Liver (tissue), 10 donors: ENCODE measurements at places on chromosomes 6 and 20. TPM values are rescaled to one million over a fixed set of nuclear protein-coding genes. Genes with fewer than 3 reads are reported as not detected.

The CLVS2 gene
- not detected for total RNA-seq

The TTLL9 gene
- 0.08 TPM for total RNA-seq

DNA sequence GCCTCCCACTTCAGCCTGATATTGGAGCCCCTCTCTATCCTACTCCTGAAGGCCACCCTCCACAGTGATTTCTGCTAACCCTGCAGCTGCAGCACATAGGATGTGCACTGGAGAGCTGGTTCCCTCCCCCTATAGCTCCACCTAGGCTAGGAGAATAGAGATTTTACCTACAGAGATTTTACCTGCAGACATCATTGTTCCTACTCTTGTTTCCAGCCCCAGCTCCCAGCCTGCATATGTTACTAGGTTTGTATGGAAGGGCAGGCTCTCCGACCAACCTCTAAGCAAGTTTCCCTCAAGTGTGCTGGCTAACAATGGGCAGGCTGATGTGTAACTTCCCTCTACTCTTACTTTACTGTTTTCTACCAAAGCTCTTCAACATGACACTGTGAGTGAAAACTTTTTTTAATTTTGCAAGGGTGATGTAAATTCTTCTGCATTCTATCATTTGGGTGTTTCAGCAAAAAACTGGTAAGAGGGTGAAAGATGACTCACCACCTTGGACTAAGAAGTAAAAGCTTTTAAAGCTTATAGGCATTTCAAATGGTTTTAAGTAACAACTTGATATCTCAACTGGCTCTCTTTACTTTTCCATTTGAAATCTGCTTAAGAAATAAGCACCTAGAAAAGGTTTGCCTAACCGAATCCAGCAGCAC is 106.8 kb downstream of the CDK19 start:
- no peak for DNase-seq

DNA sequence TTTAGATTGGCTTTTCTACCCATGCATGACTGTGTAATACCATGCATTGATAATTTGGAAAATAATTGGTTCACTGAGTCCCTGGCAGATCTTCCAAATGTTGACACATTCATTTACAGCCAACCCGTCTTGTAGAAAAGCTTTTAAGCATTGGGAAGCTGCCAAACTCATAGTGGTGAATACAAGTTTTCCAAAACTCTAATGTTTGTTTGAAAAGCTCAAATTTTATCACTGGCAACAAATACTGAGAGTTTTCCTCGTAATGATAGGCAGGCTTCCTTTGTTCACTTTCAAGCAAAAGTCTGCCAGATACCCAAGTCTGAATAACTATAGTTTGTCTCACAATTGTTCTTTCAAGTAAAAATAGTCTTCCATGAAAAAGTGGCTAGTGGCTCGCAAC is 143.0 kb downstream of the FIG4 start:
- DNase-seq = no peak

DNA sequence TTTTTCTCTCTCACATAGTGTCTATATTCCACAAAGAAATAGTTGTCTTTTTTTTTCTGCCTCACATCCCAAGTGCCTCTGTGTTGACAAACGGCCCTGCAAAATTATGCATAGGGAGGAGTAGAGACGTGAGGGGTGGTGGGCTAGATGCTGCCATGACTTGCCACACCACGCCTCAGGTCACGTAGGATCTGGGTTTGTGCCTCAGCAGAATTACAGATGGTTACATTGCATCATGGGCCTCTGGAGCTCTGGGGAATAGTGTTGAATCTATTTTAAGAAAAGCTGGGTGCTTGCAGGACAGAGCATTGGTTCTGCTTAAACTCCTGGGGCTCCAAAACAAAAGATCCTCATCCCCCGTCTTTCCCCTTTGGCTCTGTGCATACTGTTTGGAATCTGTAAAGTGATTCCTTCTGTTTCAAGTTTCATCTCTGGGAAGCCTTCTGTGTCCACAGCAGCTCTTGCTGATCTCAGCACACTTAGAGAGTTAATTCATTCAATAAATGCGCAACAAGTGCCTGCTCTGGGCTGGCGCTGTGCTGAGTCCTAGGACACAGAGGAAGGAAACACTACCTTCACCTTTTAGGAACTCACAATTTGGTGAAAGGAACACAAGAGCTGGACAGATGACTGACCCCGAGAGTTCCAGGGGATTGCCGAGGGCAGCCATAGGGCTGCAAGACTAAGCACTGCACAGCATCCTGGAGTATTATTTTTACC is 2.4 kb downstream of the FANCE start:
- no peak for DNase-seq

- peak; percentile 50 for DNase-seq
Observed at GRCh38 chr20:57392512-57393271, 1.5 kb downstream of the RBM38 start.

DNA sequence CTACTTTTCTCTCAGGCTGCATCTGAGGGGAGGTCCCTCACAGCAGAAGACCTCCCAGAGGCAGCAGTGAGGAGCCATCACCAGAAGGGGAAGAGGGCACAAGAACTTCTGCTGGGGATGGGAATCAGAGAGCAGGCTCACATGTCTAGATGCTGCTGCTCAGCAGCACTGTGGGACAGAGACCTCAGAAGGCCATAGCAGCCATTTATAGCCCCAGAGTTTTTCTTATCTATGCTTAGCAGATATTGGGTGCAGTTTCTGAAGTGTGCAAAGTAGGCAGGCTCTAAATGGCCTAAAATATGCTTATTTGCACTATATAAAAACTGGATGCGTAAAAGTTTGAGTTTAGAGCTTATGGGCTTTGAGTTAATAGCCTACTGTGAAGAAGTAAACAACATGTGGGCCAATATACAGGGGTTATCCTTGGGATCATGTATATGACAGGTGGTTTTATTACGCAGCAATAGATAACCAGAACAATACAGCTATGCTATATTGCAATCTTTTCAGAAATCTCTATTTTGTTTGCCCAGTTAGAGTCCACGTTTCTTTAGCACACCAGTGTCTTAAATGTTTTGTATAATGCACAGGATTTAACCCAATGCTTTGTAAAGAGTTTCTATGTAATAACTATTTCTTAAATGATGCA is 60.2 kb upstream of the TMEM244 start:
- DNase-seq = no peak

DNA sequence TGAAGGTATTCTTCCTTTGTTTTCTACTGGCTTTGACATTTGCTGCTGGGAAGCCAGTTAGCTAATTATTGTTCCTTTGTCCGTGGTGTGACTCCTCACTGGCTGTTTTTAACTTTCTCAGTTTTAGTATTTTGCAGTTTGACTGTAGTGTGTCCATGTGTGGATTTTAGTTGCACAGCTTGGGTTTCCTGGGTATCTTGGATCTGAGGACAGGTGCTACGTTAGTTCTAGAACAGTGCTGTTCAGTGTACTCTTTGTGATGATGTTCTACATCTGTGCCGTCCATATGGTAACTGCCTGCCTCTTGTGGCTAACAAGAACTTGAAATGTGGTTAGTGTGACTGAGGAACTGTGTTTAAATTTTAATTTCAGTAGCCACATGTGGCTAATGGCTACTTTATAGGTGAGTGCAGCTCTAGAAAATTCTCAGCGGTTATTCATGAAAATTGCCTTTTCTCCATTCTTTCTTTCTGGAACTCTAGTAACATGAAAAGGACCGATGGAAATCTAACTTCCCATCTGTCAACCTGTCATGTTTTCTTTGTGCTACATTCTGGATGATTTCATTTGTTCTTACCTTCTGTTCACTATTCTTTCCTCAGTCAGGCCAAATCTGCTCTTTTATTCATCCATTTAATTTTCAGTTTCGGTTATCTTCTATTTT is 7.4 kb downstream of the SNX9 start:
- DNase-seq = no peak

- DNase-seq = no peak
Observed at GRCh38 chr6:37860226-37860839, 40.8 kb downstream of the ZFAND3 start.
